CD8-positive, alpha-beta memory T cell (primary cell): ENCODE measurements at places on chromosomes 6 and 20. TPM values are rescaled to one million over a fixed set of nuclear protein-coding genes. Genes with fewer than 3 reads are reported as not detected.

GRCh38 chr6:152246554-152247337 lies 390.4 kb downstream of the SYNE1 start:
- H3K27ac ChIP-seq = no peak overlapping the region
- H3K27me3 ChIP-seq = no peaks in the 10 kb centered on the region
- no peak for DNase-seq
- no peak overlapping the region for H3K4me3 ChIP-seq

The MYCT1 gene
- total RNA-seq = not detected

GRCh38 chr6:109103942-109104341 lies 8.6 kb downstream of the CEP57L1 start:
- H3K27ac ChIP-seq = no peak overlapping the region
- DNase-seq = no peak
- H3K27me3 ChIP-seq = no peaks in the 10 kb centered on the region
- no peaks in the 10 kb centered on the region for H3K4me1 ChIP-seq

DNA sequence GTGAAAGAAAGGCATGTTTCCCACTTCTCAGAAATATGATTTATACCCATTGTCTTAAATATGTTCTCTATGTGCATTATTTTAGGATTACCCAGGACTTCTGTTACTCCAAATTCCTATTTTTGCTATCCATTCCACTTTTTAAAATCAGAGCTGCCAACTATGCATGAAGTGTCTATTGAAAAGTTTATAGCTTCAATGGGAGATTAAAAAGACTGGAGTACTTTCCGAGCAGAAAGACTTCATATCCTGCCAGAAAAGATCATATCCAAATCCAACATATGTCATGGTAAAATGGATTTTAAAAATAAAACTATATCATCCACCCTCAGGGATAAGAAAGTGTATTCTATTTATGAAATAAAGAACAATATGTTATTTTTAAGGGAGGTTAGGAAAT lies 212.7 kb downstream of the COL12A1 start:
- H3K4me1 ChIP-seq = no peaks in the 10 kb centered on the region
- H3K36me3 ChIP-seq = no peaks in the 10 kb centered on the region
- H3K27ac ChIP-seq = no peak overlapping the region
- no peaks in the 10 kb centered on the region for H3K27me3 ChIP-seq
- H3K4me3 ChIP-seq = no peak overlapping the region

GRCh38 chr6:10210052-10210451 lies 204.8 kb downstream of the TFAP2A start:
- no peak for DNase-seq
- no peak overlapping the region for H3K27ac ChIP-seq
- H3K4me1 ChIP-seq = no peaks in the 10 kb centered on the region

GRCh38 chr20:49572857-49573256 lies 4.9 kb upstream of the PTGIS start:
- peaks cover 16% of the 10 kb centered on the region for H3K27me3 ChIP-seq
- no peak overlapping the region for H3K4me3 ChIP-seq
- DNase-seq = no peak
- H3K36me3 ChIP-seq = no peaks in the 10 kb centered on the region
- H3K27ac ChIP-seq = no peak overlapping the region
- H3K4me1 ChIP-seq = no peaks in the 10 kb centered on the region

GRCh38 chr20:47320990-47321805 lies 35.3 kb downstream of the ZMYND8 start:
- H3K36me3 ChIP-seq = no peaks in the 10 kb centered on the region
- no peak overlapping the region for H3K4me3 ChIP-seq
- H3K27me3 ChIP-seq = no peaks in the 10 kb centered on the region
- no peak overlapping the region for H3K27ac ChIP-seq
- no peak for DNase-seq

The RNF182 gene
- total RNA-seq = not detected

The CALHM4 gene
- not detected for total RNA-seq
